ENCODE measurements at places on chromosomes 1 and 21.

- peak; percentile 15 for DNase-seq
These were observed 867 bp downstream of the PTGFRN start for GRCh38 chr1:116910379-116911187.

- DNase-seq = peak; percentile 46
These were observed 134.6 kb upstream of the ARHGEF16 start for GRCh38 chr1:3319874-3320245.

DNA sequence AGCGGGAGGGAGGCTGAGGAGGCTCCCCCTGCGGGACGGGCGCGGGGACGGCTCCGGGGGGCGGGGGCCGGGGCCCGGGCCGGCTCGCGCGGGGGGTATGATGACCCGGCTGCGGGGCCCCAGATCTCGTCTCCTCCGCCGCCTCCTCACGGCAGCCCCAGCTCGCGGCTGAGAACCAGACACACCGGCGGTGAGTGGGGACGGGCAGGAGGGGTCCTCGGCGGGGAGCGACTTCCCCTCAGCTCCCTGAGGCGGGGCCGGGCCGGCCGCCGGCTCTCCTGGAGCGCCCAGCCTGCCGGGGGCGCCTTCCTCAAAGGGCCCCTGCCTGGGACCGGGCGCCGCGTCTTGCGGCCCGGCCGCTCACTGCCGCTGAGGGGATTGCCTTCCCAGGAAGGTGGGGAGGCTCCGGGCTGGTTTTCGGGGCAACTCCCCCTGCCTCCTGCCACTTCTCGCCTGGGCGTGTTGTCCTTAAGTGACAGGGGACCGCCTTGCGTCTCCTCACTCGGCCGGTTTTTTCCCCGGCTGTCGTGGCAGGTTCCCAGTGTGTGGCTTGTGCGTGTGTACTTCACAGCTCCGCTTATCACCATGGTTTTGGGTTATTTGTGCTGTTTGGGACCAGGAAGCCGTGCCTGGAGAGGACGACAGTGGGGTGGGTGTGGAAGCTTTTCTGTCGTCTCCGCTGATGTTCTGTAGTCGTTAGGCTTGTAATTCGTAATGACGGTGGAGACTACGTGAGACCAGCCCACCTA is 800 bp downstream of the HIPK1 start:
- peak; percentile 51 for DNase-seq

GRCh38 chr1:27666294-27666693 is 5.7 kb downstream of the IFI6 start:
- DNase-seq = no peak

DNA sequence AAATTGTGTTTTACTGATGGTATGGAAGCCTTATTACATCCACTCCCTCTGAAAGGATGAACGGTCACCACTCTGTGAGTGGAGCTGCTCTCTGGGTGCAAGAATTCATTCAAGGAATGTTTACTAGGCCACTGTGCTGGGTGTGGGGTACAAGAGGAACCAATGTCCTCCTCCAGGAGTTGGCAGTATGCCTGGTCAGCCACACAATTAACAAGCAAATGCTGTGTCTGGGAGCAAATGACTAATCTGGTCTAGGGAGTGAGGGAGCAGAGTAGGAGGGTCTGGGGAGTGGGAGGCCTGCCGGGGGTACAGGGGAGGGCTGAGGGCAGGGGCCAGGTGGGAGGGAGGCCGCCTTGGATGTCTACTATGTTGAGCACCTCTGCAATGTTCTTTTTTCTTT is 27.2 kb upstream of the TDRD10 start:
- no peak for DNase-seq

- no peak for DNase-seq
These were observed 2.1 kb downstream of the SIPA1L2 start for GRCh38 chr1:232627645-232628334.

DNA sequence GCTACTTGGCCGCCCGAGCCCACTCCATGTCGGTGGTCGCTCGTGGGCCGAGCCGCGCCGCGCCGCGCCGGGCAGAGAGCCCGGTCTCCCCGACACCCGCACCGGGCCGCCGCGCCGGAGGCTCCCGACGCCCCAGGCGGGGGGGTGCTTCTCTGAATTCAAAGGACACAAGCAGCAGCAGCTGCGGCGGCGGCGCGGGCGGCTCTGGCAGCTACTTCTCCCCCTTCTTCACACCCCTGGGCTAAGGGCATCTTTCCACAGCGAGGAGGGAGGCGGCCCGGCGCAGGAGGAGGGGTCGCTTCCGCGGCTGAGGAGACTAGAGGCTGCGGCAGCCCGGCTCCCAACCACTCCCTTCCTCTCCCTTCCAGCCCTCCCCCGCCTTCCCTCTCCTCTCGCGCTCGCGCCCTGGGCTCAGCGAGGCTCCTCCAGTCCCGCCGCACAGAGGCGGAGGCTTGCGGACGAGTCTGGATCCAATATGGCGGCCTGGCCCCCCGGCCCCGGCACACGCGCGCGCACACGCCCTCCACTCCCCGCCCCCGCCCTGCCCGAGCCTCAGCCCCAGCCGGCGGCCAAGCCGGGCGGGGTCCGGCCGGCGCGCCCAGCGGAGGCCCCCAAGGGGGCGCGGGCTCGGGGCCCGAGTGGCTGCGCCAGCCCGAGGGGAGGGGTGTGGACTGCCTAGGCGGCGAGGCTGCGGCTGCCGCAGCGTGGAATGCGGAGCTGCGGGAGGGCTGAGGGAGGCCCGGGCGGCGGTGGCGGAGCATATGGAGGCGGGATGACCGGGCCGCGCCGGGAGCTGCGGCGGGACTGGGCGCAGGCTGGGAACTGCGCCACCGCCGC is at the start of gene CDC42BPA:
Gene CDC42BPA (minus strand): TSS at position 477 of the 837 bp plus-strand sequence. CDS start 1,310 bp downstream, outside the sequence.
- peak; percentile 9 for DNase-seq

- DNase-seq = no peak
These were observed 725 bp upstream of the VWA1 start for GRCh38 chr1:1434824-1435105.

GRCh38 chr21:17967319-17967718 is 148.2 kb upstream of the C21orf91 start:
- no peak for DNase-seq

- DNase-seq = no peak
These were observed 31.0 kb upstream of the CREG1 start for GRCh38 chr1:167584581-167584980.

GRCh38 chr1:109954041-109954512 is 30.5 kb upstream of the AHCYL1 start:
- DNase-seq = no peak

GRCh38 chr1:31348449-31348848 is 24.4 kb downstream of the FABP3 start:
- DNase-seq = no peak

DNA sequence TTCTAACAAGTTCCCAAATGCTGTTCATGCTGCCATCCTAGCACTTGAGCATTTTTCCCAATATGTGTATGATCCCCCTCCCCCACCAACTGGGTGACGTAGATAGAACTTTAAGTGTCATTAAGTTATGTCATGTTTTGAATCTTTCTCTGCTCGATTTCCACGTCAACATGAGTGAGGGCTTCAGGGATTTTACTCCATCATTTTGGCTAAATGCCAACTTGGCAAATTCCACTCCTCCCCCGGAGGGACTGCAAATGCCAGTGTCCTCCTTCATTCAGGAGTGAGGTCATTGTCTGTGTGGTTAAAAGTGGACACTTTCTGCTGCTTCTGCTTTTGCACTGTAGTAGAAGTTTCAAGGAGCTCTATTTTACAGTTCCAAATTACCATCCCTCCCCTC is 201.7 kb downstream of the FGGY start:
- DNase-seq = no peak

DNA sequence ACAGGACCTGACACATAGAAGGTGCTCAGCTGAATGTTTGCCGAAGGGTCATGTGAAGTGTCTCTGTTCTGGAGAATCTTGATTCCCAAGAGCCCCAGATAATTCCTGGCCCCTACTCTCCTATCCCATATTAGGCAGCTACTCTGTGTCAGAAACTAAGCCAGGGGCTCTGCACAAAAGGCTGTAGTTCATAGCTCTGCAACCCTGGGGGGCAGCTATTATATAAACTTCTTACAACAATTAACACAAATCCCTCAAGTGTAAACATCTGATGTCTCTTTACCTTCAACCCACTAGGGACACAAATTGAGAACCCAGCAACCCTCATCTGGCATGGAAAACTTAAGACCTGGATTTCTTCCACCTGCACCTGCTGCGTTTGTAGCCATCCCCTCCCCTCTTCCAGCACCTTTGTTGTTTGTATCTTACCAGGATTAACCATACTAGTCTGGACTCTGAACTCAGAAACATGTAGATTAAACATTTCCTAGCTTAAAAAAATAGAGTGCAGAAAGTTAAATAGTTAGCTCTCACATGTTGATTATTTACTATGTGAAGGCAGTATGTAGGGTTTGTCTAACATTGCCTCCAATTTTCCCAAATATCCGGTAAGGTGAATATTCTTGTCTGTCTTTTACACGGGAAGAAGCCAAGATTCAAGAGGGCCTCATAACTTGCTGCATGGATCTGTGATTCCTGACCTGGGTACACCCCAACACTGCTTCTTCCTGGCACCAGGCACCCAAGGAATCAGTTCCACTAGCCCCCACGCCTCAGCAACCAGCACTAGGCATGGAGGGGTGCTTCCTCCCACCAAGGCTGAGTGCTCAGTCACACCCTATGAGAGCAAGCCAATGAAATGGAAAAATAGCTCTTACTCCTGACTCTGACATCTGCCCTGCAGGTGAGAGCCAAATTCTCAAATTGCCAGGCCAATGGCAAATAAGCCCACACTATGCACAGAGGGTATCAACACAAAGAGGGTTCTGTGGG is 220.7 kb upstream of the HOOK1 start:
- DNase-seq = no peak

DNA sequence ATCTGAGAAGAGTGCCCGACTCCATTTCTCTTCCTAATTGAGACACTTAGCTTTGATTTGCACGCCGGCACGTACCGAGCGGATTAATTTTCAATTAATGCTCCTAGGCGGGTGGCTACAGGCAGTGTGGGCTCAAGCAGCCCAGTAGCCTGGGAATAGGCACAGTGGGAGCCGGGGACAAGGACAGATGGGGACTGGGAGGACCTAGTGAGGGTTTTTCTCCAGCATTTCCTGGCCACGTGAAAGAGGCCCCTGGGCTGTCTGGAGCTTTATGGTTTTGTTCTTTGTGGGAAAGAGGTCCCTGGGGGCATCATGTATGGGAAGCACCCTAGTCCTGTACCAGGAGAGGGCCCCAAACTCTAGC is 78.6 kb upstream of the CSF3R start:
- no peak for DNase-seq

DNA sequence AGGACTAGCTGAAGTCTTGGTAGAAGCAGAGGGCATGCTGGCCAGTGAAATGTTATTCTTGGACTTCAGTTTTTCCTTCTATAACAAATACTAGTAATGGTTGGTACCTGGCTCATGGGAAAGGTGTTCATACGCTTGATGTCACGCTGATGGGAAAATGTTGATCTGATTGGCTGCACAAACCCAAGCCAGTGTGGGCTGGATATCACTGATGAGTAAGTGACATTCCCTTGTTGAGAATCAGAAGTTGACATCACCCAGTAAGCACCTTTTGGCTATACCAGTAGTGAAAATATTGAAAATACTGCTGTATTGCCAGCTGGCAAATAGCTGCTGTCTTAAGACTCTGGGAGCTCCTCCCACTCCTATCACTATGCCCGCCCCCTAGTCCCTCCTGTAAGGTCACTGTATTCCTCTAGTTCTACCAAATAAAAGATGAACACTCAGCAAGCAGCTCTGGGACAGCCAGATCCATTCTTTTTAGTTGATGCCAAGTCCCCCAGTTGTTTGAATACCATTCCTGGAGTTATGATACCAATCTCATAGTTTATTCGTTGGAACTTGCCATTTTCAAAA is 168.2 kb downstream of the GRIK1 start:
- no peak for DNase-seq

- DNase-seq = no peak
These were observed 148.0 kb downstream of the ROR1 start for GRCh38 chr1:63921802-63922201.

- no peak for DNase-seq
These were observed 3.0 kb upstream of the KCND3 start for GRCh38 chr1:111992476-111992875.
